ENCODE measurements at places on chromosomes 5 and 9.

DNA sequence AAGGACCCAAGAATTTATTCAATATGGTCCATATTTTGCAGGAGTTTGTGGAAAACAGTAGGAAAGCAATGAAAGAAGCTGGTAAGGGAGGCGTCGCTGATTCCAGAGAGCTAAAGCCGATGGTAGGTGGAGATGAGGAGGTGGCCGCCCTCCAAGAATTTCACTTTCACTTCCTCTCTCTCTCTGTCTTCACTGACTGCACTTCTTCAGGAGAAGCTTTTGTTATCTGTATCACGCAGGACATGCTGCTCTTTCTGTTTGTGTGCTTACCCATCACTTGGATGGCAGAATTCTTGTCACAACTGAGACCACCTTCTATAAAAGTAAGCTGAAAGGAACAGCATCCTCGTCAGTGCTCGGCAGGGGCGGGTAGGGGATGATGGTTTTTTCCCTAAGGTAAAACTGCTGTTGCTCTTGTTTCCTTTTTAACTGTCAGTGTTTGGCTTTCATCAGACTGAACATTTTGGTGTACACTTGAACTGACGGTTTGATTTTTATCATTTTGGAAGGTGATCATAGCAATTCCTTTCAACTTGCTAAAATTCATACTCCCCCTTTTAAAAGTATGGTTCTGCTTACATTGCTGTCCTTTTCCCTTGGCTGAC is 62.4 kb upstream of the FSD1L start:
- peak; percentile 64 for DNase-seq

- DNase-seq: no peak
Observed at GRCh38 chr9:34001298-34001697, 47.4 kb downstream of the UBAP2 start.

DNA sequence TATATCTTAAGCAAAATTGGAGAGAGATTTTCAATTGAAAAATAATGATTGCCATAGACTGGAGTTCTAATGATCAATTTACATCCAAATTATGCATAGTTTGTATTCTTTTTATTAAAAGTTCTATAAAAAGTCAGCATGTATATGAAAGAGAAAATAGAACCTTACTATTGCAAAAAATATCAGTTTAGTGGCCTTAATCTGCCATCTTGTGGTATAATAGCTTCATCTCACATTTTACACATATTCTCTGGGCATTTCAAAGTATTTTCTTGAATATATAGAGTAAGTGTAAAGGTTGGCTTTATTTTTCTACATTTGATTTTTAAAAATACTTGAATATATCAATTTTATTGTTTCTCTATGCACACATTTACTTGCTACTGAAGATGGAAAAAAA is 1858.6 kb upstream of the CDH9 start:
- no peak for DNase-seq

- no peak for DNase-seq
Observed at GRCh38 chr9:73611032-73611431, 459.4 kb downstream of the ANXA1 start.

- DNase-seq: no peak
Observed at GRCh38 chr9:83972286-83972685, 7.7 kb downstream of the HNRNPK start.

GRCh38 chr9:125650271-125650737 is 56.7 kb downstream of the MAPKAP1 start:
- DNase-seq: peak; percentile 44

- no peak for DNase-seq
Observed at GRCh38 chr5:35438288-35438687, 179.4 kb upstream of the SPEF2 start.

- no peak for DNase-seq
Observed at GRCh38 chr5:78922879-78923621, 62.1 kb downstream of the ARSB start.

DNA sequence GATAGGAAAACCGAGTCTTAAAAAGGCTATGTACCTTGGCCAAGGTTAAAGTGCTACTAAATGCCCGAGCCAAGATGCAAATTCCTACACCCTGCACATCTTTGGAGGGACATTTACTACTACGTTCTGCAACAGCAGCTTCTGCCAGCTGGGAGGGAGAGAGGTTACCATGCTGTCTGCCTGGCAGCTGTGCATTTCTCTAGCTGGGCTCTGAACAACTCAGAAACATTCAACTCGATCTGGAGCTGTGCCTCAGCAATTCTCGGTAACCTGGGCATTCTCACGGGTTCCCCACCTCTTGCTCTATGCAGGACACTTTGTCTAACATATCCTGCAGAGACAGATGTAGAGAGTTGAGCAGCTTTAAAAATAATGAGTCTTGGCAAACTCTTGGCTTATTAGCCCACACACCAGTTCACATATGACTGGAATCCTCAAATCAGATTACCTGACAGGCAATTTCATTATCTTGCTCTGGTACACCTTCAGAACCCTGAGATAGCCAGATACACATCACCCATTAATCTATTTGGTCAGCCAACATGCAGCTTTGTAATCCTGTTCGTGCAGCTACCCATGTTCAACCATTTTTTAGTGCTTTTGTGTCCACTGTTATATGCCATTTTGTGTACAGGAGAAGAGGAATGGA is 115.8 kb downstream of the EFNA5 start:
- peak; percentile 30 for DNase-seq

- DNase-seq: no peak
Observed at GRCh38 chr9:111730937-111731567, 63.7 kb downstream of the SHOC1 start.

GRCh38 chr9:35689542-35690293 is at the start of gene TPM2:
Gene TPM2, minus strand, starts transcription at chr9:35689925. Its CDS starts 108 bp downstream, at chr9:35689817.
- no peak for DNase-seq

DNA sequence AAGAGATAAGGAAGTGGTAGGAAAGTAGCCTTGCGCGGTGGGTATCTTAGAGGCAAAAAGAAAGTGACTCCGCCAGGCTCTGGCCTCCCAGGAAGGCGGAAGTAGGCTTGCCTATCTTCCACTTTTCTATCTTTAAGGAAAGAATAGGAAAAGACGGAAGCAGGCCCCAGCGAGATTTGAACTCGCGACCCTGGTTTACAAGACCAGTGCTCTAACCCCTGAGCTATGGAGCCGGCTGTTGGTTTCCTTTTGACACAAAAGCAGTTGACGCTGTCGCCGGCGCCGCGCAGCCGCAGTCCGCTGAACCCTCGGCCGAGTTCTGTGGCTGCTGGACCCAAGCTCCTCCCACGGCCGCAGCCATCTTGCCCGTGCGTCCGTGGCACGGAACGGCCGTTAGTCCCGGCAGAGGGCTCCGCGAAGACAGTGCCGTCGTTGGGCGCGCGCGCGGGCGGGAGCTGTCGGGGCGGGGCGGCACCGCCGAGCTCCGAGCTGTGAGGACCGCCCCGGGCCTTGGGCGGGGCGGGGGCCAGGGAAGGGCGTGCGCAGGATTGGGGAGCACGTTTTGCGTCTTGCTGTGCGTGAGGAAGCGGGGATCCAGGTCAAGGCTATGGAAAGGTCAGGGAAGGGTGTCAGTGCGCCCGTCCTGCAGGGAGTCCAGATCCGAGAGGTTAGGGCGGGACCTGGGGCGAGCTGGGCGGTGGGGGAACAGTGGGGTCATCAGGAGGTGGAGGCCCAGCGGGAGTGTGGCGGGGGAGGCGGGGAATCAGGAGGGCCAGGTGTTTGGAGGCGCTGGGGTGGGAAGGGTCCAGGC is 13.3 kb downstream of the TRIM7 start:
- peak; percentile 94 for DNase-seq

DNA sequence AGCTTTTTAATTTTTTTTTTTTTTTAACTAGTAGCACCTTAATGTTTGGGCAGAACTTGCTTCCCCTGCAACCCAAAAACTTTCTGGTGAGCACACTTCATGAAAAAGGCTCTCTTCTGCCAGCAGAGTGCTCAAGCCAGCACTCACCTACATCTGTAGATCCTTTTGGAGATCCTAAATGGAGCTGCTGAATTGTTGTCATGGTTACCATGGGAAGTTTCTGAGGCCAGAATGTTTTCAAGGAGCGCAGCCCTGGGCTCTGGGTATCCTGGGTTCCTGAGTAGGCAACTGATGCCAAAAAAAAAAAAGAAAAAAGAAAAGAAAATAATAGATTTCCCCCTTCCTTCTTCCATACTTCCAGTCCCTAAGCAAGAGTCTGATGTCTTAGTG is 3.1 kb upstream of the CPEB4 start:
- DNase-seq: no peak

- DNase-seq: peak; percentile 75
Observed at GRCh38 chr9:98263482-98264357, 8.3 kb upstream of the TBC1D2 start.

- DNase-seq: no peak
Observed at GRCh38 chr9:13970018-13970417, 343.9 kb downstream of the NFIB start.

DNA sequence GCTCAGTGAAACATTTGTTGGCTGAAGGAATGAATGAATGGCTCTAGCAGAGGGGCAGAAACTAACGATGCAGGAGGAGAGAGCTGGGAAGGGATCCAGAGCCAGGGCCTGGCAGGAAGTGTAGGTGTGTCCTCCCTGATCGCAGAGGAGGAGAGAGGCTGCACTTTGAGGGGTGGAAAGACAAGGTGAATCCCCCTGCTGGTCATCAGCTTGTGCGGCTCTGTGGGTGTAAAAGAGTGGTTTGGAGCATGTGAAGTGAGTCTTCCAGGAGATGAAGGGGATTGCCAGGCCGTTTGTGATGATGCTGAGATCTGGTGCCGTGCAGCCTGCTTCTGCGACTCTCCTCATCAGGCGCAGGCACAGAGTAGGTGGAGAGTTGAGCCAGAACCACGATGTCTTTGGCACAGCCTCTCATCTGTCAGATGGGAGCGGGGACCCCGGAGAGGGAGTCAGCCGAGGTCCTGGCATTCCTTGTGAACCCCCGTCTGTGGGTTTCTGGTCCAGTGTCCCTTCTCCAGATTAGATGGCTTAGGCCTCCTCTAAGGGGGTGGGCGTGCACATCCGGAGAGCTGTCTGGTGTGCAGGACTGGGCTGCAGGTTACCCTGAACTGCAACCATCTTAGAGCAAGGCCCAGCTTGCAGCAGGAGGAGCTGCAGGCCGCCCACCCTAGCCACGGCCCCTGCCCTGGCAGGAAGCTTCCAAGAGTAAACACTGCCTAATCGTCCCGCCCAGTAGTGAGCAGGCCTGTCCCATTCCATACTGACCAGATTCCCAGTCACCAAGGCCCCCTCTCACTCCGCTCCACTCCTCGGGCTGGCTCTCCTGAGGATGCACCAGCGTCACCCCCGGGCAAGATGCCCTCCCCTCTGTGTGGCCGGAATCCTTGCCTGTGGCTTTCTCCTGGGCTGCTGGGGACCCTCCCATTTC is at the start of gene ADAMTS13:
ADAMTS13 (plus strand) TSS at position 753 of the 928 bp plus-strand sequence; CDS start at position 830, 77 bp downstream.
- DNase-seq: peak; percentile 49

DNA sequence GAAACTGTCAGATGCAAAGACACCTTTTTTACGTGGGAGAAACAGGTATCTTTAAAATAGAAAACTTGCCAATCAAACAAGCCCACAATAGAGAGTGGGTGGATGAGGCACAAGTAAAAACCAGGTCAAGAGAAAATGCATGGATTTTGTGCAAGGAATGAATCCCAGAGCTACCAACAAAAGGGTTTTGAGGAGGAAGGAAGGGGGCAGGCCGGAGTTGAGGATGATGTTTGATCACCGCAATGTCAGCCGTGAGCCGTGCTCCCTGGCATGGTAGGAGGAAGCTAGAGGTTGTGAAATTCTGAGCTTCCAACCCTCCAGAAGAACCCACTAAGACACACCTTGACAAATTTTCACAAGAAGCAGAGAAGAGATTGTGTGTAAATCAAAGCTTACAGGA is 53.2 kb downstream of the HRH2 start:
- no peak for DNase-seq

DNA sequence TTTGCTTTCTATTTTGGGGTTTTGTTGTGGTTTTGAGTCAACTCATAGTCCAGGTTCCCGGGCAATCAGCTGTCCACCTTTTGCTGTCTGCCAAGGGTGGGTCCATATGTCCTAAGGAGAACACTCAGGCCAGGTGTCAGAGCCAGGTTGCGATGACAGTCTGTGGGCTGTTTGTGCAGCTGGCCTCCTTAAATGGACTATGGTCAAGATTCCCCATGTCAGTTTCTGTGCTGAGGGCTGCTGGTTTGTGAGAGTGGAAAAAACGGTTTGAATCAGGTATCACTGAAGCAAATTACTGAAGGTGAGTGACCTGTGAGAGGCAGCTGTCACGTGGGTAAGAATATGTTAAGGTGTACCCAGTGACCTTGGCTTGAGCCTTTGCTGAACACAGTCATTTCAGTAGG is 33.0 kb downstream of the SNX30 start:
- no peak for DNase-seq

GRCh38 chr5:5363045-5363444 is 59.4 kb upstream of the ICE1 start:
- DNase-seq: no peak

DNA sequence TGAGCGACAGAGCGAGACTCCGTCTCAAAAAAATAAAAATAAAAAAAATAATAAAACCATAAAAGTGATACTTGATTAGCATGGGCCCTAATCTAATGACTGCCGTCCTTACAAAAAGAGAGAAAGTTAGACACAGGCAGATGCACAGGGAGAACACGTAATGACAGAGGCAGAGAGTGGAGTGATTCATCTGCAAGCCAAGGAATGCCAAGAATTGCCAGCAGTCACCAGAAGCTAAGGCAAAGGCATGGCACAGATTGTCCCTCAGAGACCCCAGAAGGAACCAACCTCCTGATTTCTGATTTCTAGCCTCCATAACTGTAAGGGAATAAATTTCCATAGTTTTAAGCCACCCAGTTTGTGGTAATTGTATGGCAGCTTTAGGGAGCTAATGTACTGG is 79.6 kb upstream of the FREM1 start:
- no peak for DNase-seq

DNA sequence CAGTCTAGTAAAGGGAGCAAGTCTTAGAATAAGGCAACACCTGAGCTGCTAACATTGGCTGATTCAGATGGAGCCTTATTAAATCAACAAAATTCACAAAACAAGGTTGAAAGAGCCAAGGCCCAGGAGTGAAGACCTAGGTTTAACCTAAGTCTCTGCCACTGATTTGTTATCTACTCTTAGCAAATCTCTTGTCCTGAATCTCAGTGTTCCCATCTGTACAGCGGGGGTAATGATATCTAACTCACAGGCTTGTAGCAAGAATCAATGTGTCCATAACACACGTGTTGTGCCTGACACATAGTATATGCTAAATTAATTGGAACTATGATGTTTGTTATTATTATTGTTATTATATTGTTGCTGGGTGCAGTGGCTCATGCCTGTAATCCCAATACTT is 61.0 kb downstream of the PDE6A start:
- DNase-seq: no peak

- no peak for DNase-seq
Observed at GRCh38 chr9:4143936-4144717, 155.7 kb downstream of the GLIS3 start.

- DNase-seq: no peak
Observed at GRCh38 chr5:35830587-35830986, 26.1 kb upstream of the IL7R start.

- DNase-seq: no peak
Observed at GRCh38 chr9:113964495-113965170, 88.5 kb downstream of the ZNF618 start.
